Thoracic aorta (tissue), 2 donors: ENCODE measurements at places on chromosomes 16 and 17.

- DNase-seq, result peak; percentile 88
These were observed at the start of gene CYB5D1 for GRCh38 chr17:7857713-7858521. Gene CYB5D1 (plus strand): TSS chr17:7858003. CDS start chr17:7858135, 132 bp downstream.

DNA sequence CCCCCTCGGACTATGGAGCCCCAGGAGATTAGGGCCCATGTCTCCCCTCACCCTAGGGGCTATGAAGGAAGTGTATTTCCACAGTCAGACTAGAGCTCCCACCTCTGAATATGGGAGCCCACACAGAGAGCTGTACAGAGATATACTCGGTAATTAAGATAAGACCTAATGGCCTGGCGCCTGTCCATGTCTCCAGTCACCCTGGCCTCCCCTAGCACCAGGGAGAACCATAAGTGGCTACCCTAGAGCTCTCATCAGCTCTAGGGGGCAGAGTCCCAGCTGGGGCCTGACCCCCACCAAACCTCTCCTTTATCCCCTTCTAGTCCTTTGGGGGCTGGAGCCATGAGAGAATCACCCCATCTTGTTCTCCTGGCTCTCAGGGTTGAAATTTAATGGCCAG is 2.4 kb downstream of the TMEM101 start:
- DNase-seq, result no peak

DNA sequence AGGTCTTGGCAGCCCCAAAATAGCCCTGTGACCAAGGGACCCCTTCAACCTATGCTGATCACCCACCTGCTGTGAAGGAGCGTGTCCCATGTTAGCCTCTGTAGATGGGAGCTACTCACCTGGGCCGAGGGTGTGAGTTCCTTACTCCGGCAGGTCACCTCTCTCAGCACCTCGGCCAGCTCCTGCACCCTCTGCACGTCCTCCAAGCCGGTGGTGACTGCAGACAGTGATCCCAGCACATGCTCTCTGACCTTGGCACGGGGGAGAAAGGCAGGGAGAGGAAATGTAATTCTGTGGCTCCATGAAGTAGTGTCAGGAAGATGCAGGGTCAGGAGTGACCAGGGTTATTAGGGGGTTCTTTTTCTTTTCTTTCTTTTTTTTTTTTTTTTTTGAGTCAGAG is 67.7 kb upstream of the BCO1 start:
- DNase-seq, result no peak

- DNase-seq, result no peak
These were observed 11.5 kb upstream of the PRSS54 start for GRCh38 chr16:58306327-58306726.

DNA sequence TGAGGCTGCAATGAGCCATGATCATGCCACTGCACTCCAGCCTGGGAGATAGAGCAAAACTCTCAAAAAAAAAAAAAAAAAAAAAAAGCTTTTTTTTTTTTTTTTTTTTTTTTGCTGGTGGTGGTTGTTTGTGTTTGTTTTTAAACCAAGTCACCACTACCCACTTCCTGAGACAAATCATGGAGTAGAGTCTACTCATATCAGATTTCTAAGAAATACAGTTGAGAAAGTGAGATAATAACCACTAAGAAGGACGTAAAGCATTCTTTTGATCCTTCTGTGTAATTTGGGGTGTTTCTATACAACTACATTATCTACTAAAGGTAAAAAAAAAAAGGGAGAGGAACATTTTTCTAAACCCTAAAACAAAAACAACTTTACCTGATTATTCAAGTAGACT is 38.0 kb downstream of the AXIN2 start:
- DNase-seq, result no peak

- no peak for DNase-seq
These were observed 1.6 kb upstream of the IRF8 start for GRCh38 chr16:85897382-85897781.

- DNase-seq, result no peak
These were observed 10.1 kb upstream of the CEP295NL start for GRCh38 chr17:78913115-78913514.

GRCh38 chr16:79100447-79100846 is 500.1 kb downstream of the MAF start:
- DNase-seq, result no peak

DNA sequence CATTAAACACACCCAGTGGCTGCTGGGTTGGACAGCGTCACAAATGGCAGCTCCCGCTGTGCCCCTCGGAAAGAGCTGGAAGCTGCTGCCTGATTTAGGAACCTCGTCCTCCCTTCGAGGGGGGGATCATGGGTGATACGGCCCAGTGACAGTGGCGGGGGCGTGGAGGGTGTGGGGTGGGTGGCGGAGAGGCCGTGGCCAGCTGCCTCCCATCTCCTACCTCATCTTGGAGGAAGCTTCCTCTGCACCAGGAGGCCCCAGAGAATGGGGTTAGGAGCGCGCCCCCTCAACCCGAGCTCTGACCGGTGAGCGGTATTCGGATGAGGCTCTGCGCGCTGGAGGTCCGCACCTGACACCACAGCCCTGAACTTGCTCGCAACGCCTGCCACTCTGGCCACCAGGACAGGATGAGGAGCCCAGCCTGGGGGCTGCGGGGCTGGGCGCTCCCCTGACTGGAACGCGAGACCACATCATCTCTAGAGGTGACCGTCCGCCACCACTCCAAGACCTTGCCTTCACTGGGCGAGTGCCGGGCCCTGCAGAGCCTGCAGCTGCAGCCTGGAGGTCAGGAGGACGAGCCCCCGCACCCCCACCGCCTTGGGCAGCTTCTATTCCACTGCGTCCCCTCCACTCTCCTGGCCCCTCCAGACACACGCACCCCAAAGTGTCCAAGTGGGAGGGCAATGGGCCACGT is 80.9 kb downstream of the KLHDC4 start:
- DNase-seq, result no peak

GRCh38 chr17:54666559-54666958 is 234.1 kb upstream of the TOM1L1 start:
- DNase-seq, result no peak

DNA sequence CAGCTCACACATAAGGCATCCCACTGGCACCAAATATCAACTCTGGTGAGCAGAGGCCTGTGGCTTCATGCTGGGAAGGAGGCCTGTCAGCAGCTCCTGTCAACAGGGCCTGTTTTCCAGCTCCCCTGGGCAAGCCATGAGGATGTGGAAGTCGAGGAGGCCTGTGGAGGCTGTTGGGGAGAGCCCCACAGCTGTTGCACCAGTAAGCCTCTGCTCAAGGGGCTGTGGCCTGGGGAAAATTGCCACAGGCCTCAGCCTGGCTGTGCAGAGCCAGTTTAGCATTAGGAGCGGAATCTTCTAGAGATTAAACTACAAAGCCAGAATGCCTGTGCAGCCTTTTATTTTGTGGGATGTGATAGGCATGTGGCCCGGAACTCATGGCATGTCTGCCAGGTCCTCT is 202.1 kb downstream of the SPECC1 start:
- DNase-seq, result no peak

DNA sequence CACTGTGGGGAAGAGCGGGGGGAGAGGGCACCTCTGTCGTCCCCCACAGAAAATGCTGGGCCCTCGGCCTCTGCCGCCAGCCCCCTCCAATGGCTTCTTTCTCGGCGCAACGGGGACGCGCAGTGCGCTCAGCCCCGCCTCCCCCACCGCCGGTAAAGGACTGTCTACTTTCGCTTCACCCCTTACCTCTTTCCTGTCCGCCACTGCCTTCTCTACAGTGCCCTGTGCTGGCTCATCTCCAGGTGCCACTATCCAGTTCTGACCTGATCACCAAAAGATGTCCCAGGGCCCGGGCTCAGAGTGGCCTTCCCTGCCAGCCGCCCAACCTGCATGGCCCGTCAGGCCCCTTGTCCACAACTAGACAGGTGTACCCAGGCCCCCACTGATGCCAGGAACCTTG is 7.3 kb downstream of the ENDOV start:
- no peak for DNase-seq

- DNase-seq, result no peak
These were observed 53.8 kb downstream of the PECAM1 start for GRCh38 chr17:64336760-64337413.

DNA sequence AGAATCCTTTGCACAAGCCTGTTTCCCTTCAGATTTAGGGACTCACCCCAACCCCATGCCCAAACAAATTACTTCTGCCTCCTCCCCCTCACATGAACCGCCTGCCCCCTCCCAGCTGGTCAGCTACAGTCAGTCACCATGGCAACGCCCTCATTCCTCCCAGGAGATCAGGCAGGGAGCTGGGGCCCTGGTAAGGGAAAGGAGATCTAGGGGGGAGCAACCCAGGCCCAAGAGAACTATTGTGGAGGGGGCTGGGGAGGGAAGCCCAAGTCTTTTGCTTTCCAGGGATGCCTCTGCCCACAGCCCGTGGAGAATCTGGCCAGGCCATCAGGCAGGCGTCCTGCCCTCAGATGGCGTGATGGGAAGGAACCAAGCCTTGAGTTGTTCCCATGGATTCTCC is 2.8 kb downstream of the FAM171A2 start:
- no peak for DNase-seq

GRCh38 chr17:39270923-39271322 is 45.2 kb upstream of the STAC2 start:
- DNase-seq, result no peak

- no peak for DNase-seq
These were observed 14.2 kb downstream of the TRPV1 start for GRCh38 chr17:3594976-3595375.

DNA sequence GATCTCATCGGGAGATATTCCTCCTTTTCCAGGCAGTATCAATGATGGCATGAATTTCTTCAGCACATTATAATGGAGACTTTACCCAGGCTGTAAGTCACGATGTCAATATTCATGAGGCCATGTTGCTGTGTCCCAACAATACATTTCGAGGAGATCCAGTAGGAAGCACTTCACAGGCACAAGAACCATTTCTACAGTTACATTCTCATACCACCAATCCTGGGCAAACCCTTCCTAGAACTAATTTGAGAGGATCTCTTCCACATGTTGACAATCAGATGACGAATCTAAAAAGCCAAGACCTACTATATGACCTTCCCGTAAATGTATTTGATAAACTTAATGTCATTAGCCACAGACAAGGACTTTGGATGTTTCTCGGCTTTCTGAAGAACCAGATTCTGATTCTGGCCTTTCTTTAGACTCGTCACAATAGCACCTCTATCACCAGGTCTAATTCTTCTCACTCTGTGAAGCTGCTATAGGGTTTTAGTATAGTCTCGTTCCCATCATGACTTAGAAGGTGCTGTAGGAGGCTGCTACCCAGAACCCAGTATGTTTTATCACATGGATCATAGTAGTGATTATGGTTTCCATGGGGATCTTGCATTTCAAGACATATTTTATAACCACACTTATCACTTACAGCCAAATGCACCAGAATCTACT is 40.2 kb downstream of the C16orf87 start:
- no peak for DNase-seq

DNA sequence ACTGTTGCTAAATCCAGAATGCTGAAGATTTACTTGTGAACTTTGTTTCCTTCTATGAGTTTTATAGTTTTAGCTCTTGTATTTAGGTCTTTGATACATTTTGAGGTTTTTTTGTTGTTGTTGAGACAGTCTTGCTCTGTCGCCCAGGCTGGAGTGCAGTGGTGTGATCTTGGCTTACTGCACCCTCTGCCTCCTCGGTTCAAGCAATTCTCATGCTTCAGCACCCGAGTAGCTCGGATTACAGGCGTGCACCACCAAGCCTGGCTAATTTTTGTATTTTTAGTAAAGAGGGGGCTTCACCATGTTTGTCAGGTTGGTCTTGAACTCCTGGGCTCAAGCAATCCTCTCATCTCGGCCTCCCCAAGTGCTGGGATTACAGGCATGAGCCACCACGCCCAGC is 14.4 kb downstream of the TENT4B start:
- DNase-seq, result no peak

GRCh38 chr16:85384833-85385462 is 228.2 kb upstream of the GSE1 start:
- no peak for DNase-seq

DNA sequence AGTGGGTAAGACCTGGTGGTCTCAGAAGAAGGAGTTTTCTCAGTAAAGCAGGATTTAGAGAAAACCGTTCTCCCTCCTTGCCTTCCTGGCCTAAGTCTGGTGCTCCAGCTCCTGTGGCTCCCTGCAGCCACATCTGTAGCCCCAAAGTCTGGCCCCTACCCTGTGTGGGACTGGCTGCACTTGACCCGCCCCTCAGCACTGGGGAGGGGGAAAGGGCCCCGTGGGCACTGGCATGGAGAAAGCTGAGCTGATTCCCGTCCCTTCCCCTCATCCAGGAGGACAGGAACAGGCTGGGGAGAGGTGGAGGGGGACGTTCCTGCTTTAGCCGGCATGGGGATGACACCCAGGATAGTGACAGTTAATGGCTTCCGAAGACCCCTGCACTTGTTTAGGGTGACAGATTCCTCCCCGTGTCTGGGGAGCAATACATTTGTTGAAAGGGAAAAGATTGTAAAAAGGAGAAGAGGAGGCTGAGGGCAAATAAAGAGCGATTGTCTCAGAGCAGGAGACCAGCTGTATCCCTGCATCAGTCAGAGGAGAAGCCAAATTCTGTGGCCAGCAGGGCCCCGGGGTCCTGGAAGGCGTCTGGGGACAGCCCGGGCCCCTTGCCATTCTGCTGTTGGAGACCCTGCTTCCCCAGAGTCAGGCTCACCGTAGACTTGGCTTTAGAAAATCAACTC is 37.9 kb downstream of the GRIN2C start:
- DNase-seq, result no peak

DNA sequence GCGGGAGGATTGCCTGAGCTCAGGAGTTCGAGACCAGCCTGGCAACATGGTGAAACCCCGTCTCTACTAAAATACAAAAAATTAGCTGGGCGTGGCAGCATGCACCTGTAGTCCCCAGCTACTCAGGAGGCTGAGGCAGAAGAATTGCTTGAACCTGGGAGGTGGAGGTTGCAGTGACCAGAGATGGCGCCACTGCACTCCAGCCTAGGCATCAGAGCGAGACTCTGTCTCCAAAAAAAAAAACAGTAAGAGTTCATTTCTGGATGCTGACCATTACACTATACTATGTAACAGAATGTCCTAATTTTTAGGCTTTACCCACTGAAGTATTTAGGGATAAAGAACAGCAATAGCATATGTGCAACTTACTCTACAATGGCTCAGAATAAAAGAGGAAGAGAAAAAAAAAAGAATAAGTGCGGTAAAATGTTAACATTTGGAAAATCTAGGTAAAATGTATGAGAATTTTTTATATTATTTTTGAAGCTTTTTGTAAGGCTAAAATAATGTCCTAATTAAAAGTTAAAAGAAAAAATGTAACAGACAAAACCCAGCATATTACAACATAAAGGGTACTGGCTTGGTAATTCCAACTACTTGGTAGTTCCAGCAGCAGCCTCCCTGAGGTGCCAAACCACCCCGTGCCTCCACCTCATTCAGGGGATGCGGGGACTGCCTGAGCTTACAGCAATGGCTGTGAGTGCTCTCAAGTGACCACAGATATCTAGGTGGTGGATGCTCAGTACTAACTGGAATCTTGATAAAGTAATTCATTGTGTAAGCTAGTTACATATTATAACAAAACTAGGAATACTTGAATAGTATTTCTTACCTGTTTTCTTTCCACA is 10.9 kb downstream of the COPS3 start:
- no peak for DNase-seq
